ENCODE measurements at places on chromosomes 5 and 9.

GRCh38 chr9:132768932-132769905 lies 99.0 kb downstream of the GTF3C4 start:
- DNase-seq = peak; percentile 39

GRCh38 chr5:78527054-78527859 lies 121.3 kb downstream of the LHFPL2 start:
- no peak for DNase-seq

GRCh38 chr5:73143716-73144115 lies 23.3 kb downstream of the TMEM171 start:
- DNase-seq = no peak

DNA sequence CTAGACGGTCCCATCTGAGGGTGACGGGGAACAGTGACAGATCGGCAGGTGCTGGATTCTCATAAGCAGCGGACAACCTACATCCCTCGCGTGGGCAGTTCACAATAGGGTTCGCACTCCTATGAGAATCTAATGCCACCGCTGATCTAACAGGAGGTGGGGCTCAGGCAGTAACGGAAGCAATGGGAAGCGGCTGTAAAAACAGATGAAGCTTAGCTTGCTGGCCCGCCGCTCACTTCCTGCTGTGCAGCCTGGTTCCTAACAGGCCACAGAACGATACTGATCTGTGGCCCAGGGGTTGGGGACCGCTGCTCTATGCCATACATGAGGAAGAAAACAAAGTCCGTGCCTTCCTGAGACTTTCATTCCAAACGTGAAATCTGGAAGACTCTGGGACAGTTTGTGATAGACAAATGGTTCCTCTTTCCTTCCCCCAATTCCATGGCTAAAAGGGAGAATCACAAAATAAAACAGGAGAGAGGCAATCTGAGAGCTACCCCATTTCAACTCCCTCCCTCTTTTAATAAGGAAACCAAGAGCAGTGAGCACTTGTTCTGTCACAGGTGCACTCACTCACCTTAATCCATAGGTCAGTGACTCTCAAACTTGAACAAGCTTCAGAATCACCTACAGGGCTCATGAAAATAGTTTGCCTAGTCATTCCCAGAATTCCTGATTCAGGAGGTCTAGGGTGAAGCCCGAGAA lies 12.1 kb downstream of the PDCL start:
- no peak for DNase-seq

DNA sequence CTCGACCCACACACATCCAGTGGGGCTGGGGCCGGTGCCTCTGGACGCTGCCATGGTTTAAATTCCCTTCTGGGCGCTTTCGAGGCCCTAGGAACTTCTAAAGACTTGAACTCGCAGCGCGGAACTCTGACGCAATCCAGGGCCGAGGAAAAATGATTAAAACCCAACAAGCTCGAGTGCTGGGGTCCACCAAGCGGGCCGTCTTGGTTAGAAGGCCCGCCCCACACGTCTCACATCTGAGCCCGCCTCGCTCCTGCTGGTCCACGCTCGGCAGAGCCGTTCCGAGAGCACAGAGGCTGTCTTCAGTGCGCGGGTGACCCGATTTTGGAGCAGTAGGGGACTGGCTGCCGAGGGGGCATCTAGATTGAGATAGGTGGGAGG lies 1.5 kb downstream of the CRHBP start:
- DNase-seq = no peak

GRCh38 chr9:133137451-133138231 lies 16.6 kb upstream of the RALGDS start:
- no peak for DNase-seq
